Stimulated activated CD4-positive, alpha-beta T cell treated with anti-CD3 and anti-CD28 coated beads, Interleukin-1b, Interleukin-23, amount 100 ng/mL, for 1 hour (primary cell): ENCODE measurements at places on chromosomes 7 and 10.
A peak's percentile ranks its signal among the peaks of the same experiment; 100 is the strongest.

GRCh38 chr10:94041206-94041605, 47.5 kb downstream of the PLCE1 start:
- no peak for DNase-seq

DNA sequence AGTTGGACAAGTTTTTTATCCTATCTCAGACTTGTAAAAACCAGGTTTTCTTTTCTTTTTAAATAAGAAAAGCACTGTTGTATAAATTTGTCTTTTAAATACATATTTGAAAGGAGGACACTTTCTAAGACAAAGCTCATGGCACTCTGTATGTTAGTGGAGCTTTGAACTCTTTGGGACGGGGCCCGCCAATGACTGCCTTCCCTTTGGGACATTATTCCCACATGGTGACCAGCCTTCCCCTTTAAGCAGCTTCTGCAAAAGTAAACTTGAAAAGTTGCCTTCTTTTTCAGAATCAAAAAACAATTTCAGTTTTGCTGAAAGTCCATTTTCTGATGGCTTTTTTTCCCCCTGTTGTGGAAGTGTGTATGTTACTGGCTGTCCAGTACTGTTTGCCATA, 1.8 kb downstream of the CUX1 start:
- DNase-seq: no peak

- DNase-seq: no peak
Observed at GRCh38 chr10:3712707-3713106, 72.3 kb downstream of the KLF6 start.

GRCh38 chr10:132907821-132908620, 34.3 kb downstream of the CFAP46 start:
- DNase-seq: no peak

DNA sequence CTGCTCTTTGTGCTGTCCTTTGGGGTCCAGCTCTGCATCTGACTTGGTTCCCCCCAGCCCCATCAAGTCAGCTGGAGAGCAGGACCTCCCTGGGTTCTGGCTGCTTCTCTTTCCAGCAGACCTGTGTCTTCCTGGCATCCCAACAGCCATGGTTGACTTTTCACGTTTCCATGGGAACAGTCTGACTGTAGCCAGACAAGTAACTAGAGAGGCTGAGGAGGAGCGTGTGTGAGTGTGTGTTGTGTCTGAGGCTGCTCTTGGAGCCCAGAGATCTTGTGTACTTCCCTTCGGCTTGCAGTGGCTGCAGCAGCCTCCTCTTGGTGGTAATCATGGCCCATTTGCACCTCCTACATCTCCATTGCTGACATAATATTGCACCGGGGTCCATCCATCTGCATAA, 332.0 kb downstream of the RPS24 start:
- DNase-seq: no peak

GRCh38 chr7:67210567-67210966, 213.9 kb downstream of the TYW1 start:
- DNase-seq: no peak

GRCh38 chr7:111873326-111873646, 311.0 kb upstream of the IMMP2L start:
- DNase-seq: no peak

DNA sequence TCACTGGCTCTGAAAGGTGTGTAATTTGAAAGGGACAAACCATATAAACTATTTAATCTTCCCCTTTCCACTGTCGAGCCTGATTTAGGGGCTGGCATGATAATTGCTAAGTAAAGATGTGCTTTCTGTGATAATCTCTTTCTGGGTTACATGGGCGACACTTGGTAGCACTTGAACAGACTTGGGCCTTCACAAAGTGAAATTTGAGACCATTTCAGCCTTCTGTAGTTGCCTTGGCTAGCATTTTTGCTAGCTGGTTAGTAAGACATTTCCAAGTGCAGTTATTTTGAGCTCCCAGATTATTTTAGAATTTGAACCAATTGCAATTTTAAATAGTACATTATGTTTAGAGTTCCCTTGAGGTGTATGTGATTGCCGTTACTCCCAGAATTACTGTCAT, 432.7 kb upstream of the GALNT17 start:
- no peak for DNase-seq

GRCh38 chr7:112267944-112268691, 61.6 kb downstream of the ZNF277 start:
- no peak for DNase-seq

- DNase-seq: no peak
Observed at GRCh38 chr10:128233422-128233821, 107.2 kb upstream of the MKI67 start.

- no peak for DNase-seq
Observed at GRCh38 chr7:143429770-143430698, 13.2 kb upstream of the TAS2R60 start.

DNA sequence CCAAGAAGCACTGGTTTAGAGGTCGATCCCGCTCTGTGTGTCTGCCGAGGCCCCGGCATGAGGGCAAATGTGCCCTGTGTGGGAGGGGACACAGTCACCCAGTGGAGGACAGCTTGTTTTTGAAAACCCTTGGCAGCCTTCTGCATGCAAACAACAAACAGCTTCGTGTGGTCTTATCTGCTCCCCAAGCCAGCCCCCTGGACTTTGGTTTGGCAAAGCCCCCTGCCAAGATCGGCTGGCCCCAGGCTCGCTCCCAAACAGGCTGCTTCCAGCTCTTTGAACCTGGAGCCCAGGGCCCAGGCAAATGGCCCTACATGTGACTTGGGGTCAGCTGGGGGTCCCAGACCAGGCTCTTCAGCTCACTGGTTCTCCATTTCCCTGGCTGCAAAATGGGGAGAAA, 2.9 kb downstream of the ELN start:
- DNase-seq: no peak

GRCh38 chr10:103679096-103679790, 176.1 kb downstream of the SH3PXD2A start:
- DNase-seq: no peak

GRCh38 chr7:146902728-146903127, 786.1 kb downstream of the CNTNAP2 start:
- DNase-seq: no peak

GRCh38 chr10:4939224-4940072, 23.8 kb upstream of the AKR1C1 start:
- DNase-seq: no peak

- DNase-seq: peak; percentile 69
Observed at GRCh38 chr7:101542527-101543241, 86.4 kb downstream of the MYL10 start.

GRCh38 chr7:70505468-70505867, 626.5 kb upstream of the GALNT17 start:
- no peak for DNase-seq

DNA sequence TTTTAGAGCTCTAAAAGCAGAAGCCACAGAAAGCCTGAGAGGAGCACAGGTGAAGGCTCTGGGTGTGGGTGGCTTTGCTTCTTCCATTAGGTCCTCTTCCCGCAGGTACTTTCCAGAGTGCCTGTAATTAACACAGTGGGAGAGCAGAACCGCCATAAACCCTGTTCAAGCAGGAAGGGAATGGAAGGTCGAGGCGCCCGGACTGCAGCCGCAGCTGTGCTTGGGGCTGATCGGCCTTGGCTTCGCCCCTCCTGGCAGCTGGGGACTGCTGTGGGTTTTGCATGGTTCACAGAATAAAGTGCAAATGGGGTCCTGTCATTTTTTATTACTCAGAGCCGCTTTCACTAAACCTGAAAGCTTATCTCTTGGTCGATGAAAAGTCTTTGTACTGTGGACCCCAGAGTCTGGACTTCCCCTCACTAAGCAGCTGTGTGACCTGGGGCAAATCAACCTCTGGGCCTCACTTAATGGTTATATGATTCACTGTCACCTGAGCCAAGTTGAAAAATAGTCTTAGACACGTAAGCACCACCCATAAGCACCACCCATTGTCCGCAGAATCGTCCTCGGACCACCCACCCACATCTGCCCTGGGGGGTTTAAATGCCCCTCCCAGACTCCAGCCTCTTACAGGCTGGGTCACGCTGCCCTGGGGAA, 100.9 kb downstream of the XRCC2 start:
- no peak for DNase-seq

GRCh38 chr7:119197877-119198527, 973.5 kb downstream of the ANKRD7 start:
- DNase-seq: no peak

- no peak for DNase-seq
Observed at GRCh38 chr7:158868764-158869410, 12.5 kb downstream of the DYNC2I1 start.

GRCh38 chr7:95209276-95209675, 115.1 kb downstream of the PON1 start:
- no peak for DNase-seq

DNA sequence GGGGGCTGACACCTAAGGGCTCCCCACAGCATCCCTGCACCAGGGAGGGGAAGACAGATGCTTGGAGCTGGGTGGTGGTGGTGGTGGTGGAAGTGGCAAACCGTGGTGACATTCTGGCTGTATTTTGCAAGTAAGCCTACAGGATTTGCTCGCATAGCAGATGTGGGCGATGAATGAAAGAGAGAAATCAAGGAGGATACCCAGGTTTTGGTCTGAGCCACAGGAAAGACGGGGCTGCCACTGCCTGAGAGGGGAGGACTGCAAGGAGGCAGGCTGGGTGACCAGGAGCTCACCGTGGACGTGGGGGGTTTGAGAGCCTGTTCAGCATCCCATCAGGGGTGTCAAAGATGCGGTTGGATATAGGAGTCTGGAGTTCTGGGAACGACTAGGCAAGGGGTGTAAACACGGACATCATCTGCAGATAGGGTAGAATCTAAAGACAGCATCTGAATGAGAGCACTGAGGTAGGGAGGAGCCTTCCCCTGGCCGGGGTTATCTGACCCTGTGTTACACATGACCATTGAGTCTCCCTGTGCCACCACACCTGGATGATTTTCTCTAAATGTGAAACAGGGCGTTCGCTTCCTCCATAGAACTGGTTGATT, 49.7 kb downstream of the TSPAN15 start:
- DNase-seq: no peak

GRCh38 chr10:100930368-100930767, 17.6 kb downstream of the SLF2 start:
- no peak for DNase-seq

GRCh38 chr7:23238983-23239652, 7.5 kb upstream of the GPNMB start:
- DNase-seq: no peak

- DNase-seq: no peak
Observed at GRCh38 chr10:3932597-3933375, 147.8 kb upstream of the KLF6 start.

DNA sequence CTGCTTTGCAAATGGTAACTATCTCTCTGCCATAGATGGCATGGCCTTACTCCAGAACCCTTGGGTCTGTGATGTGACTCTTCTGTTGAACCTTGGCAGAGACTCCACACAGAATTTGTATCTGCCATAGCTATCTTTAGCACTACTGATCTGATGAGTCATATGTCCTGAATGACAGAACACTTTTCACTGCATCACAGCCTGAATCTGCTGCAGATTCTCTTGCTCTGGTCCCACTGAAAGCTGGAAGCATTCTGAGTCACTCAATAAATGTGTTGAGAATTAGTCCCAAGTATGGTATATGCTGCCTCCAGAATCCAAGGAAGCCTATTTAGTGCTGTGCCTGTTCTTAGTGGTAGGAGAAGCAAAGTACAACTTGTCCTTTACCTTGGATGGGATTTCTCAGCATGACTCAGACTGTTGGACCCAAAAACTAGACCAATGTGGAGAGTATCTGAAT, 39.5 kb upstream of the ANKRD1 start:
- DNase-seq: no peak
